H1 (cell line): ENCODE measurements at places on chromosomes 12 and 14. TPM values are rescaled to one million over a fixed set of nuclear protein-coding genes. Genes with fewer than 3 reads are reported as not detected.
A peak's percentile ranks its signal among the peaks of the same experiment; 100 is the strongest.

- no peak for DNase-seq
Measured at GRCh38 chr12:129901254-129901653, 2.6 kb downstream of the TMEM132D start.

DNA sequence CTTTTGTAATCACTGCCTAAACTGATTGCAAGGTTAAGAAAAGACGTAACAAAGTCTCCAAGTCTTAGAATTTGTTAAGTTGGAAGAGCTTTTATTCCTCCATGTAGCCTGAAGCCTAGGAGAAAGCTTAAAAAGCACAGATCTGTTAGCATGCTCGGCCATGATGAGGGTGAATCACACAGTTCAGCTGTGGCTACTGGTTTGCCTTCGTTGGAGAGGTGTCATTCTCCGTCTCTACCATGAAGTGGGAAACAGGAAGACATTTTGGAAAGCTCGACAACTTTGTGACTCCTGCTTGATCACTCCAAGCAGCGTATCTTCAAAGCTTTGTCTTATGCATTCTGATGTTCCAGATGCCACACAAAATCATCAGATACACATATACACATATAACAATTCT, 27.1 kb downstream of the DCP1B start:
- no peak for DNase-seq

DNA sequence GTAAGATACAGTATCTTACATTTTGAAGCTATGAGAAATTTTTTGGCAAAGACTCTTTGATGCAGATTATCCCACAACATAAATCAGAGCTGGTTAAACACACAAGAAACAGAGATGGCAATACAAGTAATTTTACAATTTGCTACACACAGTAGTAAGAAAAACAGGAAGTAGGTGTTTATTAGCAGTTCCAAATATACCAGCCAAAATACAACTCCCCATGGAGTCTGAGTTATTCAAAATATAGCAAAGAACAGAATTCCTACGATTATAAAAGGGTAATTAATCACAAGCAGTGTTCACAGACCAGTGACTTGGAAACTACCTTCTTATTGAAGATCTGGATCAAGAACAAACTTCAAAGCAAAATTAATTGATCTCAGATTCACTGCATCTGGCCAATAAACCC, 83.9 kb downstream of the BMP4 start:
- DNase-seq: no peak

GRCh38 chr14:93737634-93738033, 50.7 kb downstream of the PRIMA1 start:
- DNase-seq: no peak

- DNase-seq: no peak
Measured at GRCh38 chr12:131537267-131537958, 173.5 kb upstream of the SFSWAP start.

GRCh38 chr12:81332054-81332453, 254.2 kb downstream of the ACSS3 start:
- DNase-seq: no peak

GRCh38 chr14:92692822-92693226, 55.6 kb downstream of the LGMN start:
- no peak for DNase-seq

DNA sequence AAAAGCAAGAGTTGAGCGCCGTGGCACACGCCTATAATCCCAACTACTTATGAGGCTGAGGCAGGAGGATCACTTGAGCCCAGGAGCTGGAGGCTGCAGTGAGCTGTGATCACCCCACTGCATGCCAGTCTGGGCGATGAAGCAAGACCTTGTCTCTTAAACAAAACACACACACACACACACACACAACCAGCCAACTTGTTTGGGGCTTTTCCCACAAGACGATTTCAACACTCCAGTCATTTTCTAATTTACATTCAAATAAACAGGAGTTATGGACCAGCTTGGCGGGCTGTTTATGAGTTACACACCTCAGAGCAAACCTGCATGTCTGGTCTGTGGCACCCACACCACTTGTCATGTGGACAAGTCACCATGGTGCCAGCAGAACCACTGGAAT, 6.7 kb downstream of the GLTP start:
- DNase-seq: no peak

DNA sequence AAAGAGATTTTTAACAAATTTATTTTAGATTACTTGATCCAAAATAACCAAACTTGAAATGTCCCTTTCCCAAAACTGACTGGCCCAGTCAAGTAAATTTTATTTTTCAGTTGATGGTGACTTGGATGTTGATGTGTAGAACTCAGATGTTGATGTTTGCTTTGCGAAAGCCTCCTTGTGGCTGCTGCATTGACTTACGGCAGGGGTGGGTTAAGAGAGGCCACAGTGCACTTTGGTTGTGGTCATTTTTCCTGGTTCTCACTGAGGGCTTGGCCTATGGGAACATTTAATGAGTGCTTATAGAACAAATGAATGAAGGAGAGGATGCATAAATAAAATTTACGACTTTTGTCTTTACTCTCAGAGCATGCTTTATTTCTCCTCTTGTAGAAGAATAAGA, 52.6 kb downstream of the SLCO1B3 start:
- no peak for DNase-seq

DNA sequence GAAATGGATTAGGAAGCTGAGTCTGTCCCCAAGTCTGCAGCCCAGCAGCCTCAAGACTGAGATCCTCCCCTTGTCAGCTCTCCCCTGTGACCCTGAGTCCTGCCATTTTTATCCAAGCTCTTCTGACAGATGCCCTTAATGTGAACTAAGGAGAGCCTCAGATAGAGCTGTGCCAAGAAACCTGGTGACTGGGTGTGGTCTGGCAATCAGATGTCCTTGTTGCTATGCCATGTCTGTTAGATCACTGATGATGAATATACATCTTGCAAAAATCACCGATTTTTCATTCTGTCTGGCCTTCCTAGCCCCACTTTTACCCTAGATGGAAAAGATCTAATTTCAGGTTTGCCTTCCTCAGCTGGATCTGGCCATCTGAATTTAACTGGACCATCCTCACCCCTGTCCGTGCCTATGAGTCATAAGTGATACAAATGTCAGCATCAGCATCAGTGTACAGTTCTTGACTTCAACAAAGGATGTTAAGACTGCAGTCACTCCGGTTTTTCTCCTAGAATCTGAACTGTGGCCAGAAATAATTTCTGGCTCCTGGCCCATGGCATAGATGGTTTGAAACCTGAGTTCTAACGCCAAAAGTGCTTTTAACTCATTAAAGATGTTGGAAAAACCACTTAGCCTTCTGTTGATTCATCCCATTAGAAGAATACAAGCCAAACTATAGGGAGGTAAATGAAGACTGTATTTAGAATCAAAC, 61.2 kb upstream of the GRIP1 start:
- DNase-seq: no peak

- DNase-seq: no peak
Measured at GRCh38 chr12:103144278-103144677, 186.8 kb downstream of the ASCL1 start.

DNA sequence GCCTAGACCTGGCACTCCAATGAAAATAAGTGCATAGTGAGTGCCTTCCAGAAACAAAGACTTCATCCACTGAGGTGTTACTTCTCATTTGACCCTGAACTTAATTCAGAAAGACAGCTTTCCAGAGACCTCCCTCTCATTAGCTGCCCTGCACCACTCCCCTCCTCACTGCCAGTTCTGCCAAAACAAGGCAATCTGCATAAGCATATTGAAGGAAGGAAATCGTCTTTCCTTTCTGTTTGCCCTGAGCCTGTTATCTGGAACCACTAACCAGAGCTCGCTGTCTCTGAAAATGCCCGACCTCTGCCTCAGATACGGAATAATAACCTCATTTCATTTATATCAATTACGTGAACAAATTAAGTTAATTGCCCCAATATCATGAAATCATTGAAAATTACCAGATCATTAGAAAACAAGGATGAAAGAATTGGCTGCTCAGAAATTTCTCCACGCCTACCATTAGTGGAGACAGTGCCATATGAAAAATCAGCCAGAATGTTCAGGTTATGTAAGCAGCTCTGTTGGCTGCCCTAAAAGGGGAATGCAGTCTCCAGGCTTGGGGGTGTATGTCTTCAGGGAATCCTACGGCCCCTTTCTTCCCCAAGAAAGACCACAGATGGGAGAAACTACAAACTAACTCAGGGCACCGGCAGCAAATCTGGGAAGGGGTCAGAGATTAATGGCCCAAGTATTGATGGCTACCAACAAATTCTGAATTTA, 149.9 kb upstream of the FKBP4 start:
- no peak for DNase-seq

- DNase-seq: peak; percentile 47
Measured at GRCh38 chr14:76348898-76349297, 27.0 kb upstream of the ESRRB start.

GRCh38 chr12:125544960-125545359, 479.7 kb downstream of the AACS start:
- DNase-seq: no peak

GRCh38 chr12:3045494-3045893, 31.7 kb upstream of the TSPAN9 start:
- no peak for DNase-seq

DNA sequence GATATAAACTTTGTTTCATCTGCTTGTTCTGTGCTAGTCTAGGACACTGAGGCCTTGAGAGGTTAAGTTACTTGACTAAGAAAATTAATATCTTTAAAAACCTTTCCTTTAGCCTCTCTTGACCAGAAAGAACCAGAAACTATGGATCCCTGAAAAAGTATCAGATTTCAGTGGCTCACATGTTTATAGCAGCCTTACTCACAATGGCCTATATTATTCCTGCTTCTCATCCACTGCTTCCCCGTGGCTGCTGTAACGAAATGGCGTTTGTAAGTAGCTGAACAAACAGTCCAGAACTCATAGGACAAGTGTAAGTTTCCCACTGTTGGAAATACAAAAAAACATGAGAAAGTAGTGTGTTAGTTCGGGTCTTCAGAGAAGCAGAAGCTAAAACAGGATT, 3.2 kb upstream of the PYGL start:
- no peak for DNase-seq

DNA sequence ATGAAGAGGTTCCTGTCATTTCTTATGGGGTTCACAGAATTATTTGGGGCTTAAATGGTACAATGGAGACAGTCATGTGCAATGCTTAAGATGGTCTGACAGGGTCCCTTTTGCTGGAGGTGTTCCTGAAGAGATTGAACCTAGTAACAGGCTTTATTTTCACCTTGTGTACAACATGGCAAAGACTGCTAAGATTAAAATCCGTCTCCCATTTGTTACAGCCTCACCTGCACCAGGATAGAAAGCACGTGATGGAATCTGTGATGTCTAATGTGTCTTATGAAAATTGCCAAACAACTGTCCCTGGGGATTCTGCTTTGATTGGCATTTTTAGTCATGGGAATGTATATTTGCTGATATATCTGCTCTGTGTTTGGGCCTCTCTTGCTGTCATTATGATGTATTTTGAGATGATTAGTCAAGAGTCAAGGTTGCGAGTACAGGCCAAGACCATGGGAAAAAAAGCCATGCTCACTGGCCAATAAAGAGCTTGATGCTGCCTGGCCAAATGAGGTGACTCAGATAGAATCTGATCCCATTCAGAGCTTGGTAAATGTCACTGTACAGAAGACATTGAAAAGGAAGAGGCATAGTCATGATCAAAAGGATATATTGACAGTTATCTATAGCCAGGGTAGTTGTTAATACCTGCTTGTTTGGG, 96.1 kb downstream of the FLRT2 start:
- no peak for DNase-seq

DNA sequence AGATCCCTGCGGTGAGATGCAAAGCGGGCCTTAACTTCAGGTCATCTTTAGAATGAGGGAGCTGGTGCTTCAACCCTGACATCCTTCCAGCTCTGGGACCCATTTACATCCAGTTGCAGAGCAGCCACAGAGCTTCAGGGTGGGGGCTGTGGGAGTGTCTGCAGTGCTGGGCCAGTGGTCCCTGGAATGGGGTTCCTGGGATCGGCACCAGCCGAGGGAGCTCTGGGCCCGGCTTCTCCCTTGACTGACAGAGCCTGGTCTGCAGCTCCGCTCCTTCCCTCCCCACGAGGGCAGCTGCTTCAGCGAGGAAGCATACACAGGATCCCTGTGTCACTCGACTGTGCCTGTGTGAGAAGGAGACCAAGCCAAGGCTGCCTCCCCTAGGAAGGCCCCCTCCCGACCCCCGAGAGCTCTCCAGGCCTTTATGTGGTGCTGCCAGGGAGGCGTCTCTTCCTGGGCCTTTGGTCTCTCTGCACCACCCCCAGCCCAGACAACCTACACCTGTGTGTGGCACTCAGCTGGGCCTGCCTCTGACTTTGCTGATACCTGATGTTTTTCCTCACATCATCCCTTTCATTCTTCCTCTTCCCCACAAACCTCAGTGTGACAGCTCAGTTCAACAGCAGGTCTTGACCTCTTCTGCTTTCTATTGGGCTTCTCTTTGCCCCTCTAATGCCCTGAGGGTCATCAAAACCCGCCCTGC, 48.1 kb upstream of the RIN3 start:
- no peak for DNase-seq

GRCh38 chr12:30975581-30975980, 49.0 kb downstream of the TSPAN11 start:
- no peak for DNase-seq

- no peak for DNase-seq
Measured at GRCh38 chr12:62372134-62372533, 94.5 kb upstream of the MON2 start.

GRCh38 chr12:11654338-11654737, 4.9 kb downstream of the ETV6 start:
- no peak for DNase-seq

DNA sequence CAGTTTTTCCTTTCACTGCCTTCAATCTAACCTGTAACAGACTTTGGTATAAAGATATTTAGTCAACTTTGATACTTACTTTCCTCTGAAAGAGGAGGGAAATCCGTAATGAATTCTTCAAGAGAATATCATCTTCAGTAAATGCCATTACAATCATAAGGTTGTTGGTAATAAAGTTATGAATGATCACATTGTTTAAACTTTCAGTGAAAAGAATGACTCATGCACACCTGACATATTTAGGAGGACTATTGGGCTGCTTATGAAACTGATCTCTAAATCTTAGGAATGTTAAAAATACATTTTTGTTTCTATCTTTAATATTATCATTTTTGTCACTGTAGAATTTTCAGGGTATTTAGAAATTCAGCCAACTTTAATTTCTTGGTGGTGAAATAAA, 474.7 kb downstream of the SLC16A7 start:
- DNase-seq: no peak

DNA sequence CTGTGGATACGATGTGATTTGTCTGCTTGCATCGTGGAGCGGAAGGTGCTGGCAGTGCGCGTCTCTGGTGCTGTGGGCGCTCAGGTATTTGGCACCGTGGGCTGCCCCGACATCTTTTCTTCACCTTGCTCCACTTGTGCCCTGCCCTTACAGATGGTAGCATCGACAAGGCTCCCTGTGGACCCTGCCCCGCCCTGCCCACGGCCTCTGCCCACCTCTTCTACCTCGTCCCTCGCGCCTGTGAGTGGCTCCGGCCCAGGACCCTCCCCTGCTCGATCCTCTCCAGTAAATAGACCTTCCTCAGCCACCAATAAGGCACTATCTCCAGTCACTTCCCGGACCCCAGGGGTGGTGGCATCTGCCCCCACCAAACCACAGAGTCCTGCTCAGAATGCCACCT, 36.6 kb downstream of the EP400 start:
- peak; percentile 36 for DNase-seq

- DNase-seq: peak; percentile 17
Measured at GRCh38 chr14:65594153-65594881, 181.8 kb downstream of the FUT8 start.

NEMP1 gene
- 41.6 and 43.2 TPM in 2 replicates for total RNA-seq

OR6C2 gene
- not detected in 2 replicates for total RNA-seq

KLHDC1 gene
- not detected in 2 replicates for total RNA-seq

CMA1 gene
- not detected in 2 replicates for total RNA-seq

TAS2R9 gene
- total RNA-seq: not detected in 2 replicates

DIABLO gene
- 68.3 and 71.5 TPM in 2 replicates for total RNA-seq

PPP1R1A gene
- 8.1 and 13.1 TPM in 2 replicates for total RNA-seq

E2F7 gene
- total RNA-seq: 18.5 and 25.2 TPM in 2 replicates

GUCY2C gene
- 2.5 and 3.2 TPM in 2 replicates for total RNA-seq
